ENCODE measurements at places on chromosomes 13 and 19.
A peak's percentile ranks its signal among the peaks of the same experiment; 100 is the strongest.

- DNase-seq: no peak
Measured at GRCh38 chr13:114004420-114005205, 30.7 kb upstream of the C13orf46 start.

- DNase-seq: no peak
Measured at GRCh38 chr13:32285633-32285965, 29.6 kb downstream of the ZAR1L start.

DNA sequence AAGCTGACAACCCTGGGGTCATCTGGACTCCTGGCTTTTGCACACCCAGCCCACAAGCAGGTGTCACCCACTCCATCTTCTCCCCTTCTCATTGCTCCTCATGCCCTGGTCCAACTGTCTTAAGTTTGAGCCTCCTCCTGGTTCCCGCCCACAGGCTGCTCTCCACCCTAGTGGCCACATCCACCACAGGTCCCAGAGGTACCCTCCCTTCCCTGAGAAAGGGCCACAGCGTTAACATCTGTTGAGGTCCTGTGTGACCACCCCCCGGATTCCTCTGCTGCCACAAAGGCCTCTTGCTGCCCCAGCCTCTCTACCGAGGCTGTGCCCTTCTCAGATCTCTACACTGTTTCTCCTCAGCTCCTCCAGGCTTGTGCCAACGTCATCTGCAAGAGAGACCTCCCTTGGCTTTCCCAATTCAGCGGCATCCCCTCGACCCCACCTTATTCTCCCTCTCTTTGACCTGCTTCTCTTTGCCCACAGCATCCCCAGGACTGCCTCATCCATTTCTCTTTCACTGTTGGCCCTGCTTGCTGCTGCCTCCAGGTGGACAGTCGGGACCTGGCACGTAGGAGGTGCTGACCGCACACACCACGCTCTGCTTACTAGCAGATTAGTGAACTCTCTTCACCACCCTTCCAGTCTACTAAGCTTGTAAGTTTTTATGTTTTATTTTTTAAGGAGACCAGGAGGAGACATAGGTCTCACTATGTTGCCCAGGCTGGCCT, 33.3 kb downstream of the SUGP2 start:
- DNase-seq: no peak

GRCh38 chr19:11332822-11333221, 6.6 kb downstream of the RAB3D start:
- DNase-seq: no peak

DNA sequence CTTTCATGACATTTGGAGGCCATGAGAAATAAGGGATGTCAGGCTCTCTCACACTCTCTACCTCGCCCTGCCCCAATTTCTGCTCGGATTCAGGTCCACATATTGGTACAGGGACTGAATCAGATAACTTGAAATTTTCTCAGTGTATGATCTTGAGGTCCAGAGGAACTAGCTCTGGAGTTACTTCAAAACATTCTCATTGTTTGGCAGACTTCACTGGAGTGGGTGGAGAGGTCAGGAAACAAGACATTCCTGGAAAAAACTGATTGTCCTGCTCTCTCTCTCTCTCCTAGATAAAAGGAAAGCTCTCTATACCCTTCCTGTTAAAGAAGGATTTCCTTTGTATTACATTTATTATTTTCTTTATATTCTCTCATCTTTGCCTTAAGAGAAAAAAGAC, 428.1 kb upstream of the DACH1 start:
- DNase-seq: no peak

- DNase-seq: no peak
Measured at GRCh38 chr19:35279985-35280821, 2.1 kb upstream of the HAMP start.

DNA sequence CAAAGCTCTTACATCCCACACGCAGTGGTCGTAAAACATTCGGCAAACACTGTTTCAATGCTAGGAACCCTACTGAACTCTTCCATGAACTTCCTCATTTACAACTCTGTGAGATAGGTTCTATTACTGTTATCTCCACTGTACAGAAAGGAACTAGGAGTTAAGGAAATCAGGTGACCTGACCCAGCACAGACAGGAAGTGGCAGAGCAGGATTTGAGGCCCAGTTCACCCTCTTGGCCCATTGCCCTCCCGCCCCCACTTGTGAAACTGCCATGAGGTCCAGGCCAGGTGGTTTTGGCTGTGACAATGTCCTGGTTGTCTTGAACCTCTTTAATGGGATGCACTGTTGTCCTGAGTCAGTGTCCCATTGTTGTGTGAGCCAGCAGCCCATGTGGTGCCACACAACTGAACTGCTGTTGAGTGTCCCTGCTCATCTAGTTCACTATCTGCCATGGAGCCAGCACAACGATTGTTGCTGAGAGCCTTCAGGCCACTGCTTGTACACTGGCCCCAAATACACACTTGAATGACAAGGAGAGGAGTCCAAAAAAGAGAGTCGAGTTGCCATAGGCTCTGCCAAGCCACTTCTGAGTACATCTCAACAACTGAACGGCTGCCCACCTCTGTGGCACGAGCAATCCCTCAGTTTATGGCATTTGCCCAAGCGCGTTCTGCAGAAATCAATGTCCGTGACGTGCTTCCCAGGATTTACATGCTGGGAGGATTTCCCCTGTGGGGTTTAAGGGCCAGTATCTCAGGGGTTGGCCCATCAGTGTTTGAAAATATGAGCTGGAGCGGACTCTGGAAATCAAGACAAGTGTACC, 484.6 kb downstream of the TSHZ3 start:
- no peak for DNase-seq

- no peak for DNase-seq
Measured at GRCh38 chr13:46630431-46631178, 77.6 kb downstream of the LRCH1 start.

- DNase-seq: no peak
Measured at GRCh38 chr13:79909644-79910043, 428.7 kb downstream of the NDFIP2 start.

DNA sequence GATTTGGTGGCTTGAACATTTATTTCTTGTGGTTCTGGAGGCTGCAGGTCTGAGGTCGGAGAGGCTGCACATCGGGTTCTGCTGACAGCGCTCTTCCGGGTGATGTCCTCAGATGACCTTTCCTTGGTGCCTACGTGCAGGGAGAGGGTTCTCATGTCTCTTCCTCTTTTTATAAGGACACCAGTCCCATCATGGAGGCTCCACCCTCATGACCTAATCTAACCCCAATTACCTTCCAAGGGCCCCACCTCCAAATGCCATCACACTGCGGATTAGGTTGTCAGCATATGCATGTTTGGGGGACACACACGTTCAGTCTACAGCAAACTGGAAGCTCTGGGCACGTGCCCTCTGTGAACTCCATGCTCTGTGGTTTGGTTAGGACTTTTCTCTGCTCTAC, 338.6 kb downstream of the FGF9 start:
- no peak for DNase-seq

- no peak for DNase-seq
Measured at GRCh38 chr13:101433895-101434294, 17.6 kb upstream of the NALCN start.

- DNase-seq: no peak
Measured at GRCh38 chr13:85541476-85541875, 257.7 kb downstream of the SLITRK6 start.

- DNase-seq: no peak
Measured at GRCh38 chr13:76861859-76862258, 24.3 kb downstream of the KCTD12 start.

DNA sequence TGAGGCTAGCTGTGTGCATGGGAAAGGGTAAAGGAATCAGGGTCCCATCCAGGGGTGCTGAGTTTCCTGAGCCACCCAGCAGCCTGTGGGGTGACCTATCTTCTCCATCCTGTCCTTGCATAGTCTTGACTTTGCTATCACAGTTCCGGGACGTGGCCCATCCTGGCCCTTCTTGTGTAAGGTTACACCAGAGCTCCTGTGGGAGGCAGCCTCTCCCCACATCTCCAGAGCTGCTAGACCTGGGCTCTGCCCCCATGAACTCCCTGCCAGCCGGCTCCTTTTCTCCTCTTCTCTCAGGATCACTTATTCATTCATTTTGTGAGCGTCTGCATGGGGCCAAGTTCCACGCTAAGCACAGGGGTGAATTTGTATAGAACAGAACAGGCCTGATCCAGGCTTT, 238.9 kb downstream of the TSHZ3 start:
- DNase-seq: no peak

GRCh38 chr19:58549664-58550361, 5.1 kb downstream of the CHMP2A start:
- DNase-seq: no peak

- no peak for DNase-seq
Measured at GRCh38 chr13:21526707-21527540, 67.8 kb upstream of the ZDHHC20 start.

GRCh38 chr19:55041627-55042343, 3.7 kb upstream of the GP6 start:
- DNase-seq: no peak

- no peak for DNase-seq
Measured at GRCh38 chr19:36986601-36987000, 70.5 kb downstream of the ZNF568 start.

GRCh38 chr13:23805821-23806220, 83.4 kb downstream of the MIPEP start:
- DNase-seq: no peak

GRCh38 chr19:19489804-19490204, 25.5 kb downstream of the TSSK6 start:
- no peak for DNase-seq

GRCh38 chr13:92717857-92718256, 508.8 kb upstream of the GPC6 start:
- no peak for DNase-seq

DNA sequence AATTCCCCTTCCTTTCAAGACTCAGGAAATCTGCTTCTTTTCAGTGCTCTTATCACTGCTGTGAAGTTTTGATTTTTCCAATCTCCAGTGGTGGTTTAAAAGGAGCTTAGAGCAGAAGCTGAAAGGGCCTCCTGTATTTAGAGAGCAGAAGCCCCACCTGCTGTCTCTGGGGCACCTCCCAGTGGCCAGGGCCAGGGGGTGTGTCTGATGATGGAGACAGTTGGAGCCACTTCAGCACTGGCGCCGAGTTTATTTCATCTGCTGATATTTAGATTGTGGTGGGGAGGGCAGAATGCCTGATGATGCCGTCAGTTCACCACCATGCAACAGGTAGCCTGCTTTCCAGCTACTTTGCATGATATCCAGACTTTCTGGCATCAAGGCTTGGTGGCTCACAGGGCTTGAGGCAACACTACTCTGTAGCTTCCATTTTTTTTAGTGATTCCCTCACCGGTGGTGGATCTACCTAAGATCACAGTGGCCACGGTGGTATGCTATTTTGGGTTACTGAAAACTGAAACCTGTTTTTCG, 371.9 kb downstream of the KCNRG start:
- DNase-seq: no peak

DNA sequence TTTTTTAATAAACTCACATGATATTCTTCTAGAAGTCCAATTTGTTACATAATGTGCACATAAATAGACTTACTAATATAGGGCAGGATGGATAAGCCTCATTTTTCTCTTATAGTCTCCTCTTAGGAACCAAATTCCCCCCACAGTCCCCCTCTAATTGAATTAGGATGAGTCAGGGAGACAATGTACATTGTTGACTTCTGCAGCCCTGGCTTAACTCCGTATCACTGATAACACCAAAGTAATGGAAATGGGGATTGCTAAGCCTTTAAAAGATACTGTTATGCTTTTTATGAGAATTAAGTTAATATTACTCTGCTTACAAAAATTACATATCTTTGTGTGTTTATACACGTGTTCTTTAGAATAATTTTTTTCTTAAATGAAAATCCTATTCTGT, 5.1 kb upstream of the PCDH9 start:
- DNase-seq: no peak

DNA sequence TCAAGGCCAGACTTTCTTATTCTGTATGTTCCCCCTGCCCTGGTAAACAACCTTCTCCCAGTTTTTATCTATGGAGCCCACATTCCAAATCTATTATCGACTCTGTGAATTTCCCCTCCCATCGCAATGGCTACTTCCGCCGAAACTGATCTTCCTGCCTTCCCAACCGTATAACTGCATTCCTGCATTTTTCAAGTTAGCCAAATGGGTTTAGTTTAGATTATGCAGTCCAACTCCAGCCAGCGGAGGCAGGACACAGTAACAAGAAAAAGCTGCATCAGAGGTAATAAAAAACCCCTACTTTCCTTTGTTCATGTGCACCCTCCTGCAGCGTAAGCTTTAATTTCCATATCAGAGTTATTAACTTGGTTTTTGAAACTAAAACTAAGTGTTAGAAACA, 112.2 kb upstream of the ZNF91 start:
- DNase-seq: no peak

DNA sequence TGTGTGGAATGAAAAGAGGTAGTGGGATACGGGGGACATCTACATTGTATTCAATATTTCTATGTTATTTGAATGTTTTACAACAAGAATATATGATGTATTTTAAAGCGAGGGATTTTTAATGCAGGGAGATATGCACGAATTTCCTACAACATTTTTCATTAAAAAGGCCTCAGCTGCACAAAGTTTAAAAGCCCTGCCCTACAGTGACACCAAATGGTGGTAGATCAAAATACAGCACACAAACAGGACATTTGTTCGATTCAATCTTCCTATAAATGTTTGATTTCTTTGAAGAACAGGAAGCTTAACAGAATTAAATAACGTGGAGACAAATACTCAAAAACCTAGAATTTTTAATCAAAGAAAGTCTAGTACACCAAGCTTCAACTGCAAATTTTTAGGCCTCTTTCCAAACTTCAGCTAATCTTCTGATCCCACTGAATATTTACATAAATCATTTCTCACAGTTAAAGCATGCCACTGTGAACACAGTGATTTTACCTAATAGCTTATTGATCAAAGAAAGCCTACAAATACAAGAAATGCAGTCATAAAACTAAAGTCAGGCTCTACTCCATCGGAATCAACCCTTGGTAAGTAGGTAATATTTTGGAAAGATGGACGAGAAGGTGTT, 257.2 kb downstream of the DIAPH3 start:
- DNase-seq: peak; percentile 37

DNA sequence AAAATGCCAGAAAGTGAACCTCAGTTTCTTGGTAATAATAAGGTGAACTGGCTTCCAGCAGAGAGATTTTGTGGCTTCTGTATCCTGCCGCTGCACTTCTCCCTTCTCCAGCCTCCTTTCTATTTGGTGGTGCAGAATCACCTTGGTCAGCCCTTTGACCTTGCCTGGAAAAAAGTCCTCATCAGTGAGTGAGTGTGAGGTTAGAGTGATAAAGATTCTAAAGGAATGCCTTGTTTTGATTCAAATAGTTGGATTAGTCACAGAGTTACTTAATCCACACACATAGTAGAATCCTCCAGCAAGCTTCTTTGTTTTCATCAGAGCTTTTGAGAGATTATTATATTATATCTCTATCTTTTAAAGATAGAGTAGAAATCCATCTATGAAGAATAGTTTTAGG, 140.9 kb downstream of the KCNRG start:
- no peak for DNase-seq

Data from fibroblast of the conjunctiva (primary cell).